ENCODE measurements at places on chromosomes 3 and 15.

DNA sequence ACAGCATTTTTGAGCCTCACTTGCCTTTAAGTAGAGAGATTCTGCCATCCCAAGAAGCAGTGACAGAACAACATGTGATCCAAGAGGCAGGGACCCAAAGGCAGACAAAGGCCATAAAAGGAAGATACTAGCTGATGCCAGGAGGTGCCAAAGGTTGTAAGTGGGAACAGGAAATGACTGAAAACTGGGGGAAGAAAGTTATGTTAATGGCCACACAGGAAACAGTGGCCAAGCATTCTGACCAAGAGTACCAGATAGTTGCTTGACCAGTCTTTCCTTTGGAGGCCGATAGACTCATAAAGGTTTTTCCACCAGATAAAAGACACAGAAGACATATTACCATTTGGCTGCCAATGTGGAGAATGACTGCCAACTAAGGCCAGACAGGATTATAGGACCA lies 274.5 kb upstream of the PEX5L start:
- no peak for DNase-seq

- DNase-seq: peak; percentile 31
Observed at GRCh38 chr3:51967384-51968169, at the start of gene PCBP4. TSS of gene PCBP4 (minus strand) at chr3:51967454. CDS start at chr3:51961240, 6,214 bp downstream.

GRCh38 chr3:58492494-58492905 lies 604 bp downstream of the KCTD6 start:
- peak; percentile 48 for DNase-seq

DNA sequence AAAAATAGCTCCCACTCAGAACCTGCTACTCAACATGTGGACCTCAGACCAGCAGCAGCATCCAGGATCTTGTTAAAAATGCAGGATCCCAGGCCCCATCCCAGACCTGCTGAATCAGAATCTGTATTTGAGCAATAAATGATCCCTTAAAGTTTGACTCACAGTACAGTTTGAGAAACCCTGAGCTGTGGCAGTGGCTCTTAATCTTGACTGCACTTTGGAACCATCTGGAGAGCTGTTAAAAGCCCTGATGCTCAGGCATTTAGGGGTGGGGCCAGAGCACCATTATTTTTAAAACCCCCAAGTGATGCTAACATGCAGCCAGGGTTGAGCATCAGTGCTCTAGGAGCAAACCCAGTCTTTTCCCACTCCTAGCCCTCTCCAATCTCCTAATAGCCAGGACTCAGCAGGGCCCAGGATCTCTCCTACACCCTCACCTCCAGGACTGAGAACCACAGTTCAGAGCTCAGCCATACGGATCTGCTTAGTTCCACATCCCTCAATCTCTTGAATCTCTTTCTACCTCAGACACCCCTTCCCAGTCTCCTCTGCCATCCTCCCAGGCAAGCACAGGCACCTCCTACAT lies 10.2 kb downstream of the RFTN1 start:
- DNase-seq: no peak

DNA sequence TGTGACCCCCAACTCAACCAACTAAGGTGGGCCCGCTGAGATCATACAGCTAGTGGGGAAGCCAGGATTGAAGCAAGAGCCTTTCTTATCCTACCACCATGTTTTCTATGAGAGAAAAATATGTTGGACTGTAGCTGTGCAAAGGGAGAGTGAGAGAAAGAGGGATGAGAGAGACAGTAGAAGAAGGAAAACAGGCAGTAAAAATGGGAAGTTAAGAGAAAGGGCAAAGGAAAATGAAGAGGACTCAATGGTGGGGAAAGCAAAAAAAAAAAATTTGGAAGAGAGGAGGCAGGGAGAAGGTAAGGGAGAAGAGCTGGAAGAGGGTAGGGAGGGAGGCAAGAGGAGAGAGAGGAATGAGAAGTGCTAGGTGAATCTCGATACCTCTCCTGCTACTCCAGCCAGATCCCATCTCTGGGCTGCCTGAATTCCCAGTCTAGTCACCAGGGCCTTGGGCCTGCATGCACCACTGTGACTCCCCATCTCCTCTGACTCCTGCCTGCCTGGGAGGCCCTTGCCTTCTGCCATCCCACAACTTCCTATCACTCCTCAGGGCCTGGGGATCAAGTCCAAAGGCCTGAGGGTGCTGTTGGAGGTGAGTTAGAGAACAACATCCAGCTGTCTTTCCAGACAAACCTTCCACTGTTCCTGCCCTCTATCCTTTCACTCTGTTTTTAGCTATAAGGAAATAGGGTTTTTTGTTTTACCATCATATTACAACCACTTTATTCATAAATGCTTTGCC lies 15.7 kb downstream of the FAM81A start:
- DNase-seq: no peak

DNA sequence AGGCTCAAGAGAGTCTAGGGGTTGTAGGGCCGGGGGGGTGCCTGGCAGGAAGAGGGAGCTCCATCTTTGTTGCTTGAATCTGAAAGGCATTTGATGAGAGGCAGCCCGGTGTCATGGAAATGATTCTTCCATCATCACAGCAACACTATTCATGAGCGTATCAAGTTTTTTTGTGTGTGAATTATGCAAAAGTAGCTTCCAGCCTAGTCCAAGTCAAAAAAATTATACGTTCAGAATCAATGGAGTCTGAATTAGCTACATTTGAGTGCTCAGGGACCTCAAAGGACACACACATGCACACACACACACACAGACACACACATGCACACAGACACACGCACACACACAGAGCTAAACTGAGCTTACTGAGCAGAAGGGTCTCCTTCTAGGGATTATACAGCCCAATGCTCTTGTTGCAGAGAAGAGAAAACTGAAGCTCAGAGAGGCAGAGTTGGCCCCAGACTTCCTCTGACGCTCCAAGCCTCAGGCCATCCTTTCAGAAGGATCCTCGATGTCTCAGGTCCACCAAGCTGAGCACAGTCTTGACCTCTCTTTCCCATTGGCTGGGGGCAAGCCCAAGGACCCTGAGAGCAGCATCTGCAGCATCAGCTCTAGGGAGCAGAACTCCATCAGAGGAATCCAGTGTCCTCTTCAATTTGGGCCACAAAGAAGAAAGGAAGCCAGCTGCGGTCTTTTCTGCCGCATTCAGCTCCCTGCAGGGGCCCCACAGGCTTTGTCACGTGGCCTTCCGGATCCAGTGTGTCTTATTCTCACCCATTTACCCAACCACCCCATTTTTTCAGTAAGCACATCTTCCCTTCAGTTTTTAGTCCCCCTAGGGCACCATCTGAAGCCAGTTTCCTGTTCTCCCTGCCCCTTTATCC lies 228.0 kb downstream of the UACA start:
- DNase-seq: peak; percentile 61

DNA sequence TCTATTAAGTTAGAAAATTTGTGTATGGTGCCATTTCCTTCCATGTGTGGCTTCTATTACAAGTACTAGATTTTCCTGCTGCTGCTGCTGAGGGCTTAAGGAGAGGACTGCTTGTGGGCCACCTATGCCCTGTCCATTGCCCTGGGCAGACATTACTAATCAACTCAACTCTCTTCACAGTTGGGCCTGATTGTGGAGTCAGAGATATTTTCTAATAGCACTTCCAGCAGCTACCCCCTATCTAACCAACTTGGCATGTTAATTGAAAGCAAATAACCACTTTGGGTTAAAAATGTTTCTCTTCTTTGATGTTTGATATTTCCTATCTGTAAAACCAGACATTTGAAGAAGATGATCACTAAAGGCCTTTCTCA lies 242.0 kb downstream of the EDEM1 start:
- no peak for DNase-seq

DNA sequence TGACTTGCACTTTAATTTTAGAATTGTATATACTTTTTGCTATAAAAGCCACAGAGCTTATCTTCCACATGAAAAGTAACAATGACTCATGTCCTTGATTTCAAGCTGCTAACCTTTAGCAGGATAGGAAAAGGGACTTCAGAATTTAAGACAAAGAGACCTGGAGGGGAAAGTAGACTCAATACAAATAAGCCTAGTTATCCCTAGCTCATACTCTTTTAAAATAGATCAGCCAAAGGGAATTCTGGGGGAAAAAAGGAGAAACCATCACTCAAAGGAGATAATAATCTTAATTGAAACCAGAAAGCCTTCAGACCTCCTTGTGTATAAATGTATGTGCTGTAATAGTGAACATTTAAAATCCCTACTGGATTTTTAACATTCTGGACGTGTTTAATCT lies 930.3 kb downstream of the NTRK3 start:
- no peak for DNase-seq

- peak; percentile 39 for DNase-seq
Observed at GRCh38 chr3:30112902-30113484, 493.4 kb upstream of the TGFBR2 start.

GRCh38 chr3:25212736-25213135 lies 215.3 kb upstream of the RARB start:
- no peak for DNase-seq

GRCh38 chr15:49148298-49148697 lies 7.1 kb downstream of the COPS2 start:
- DNase-seq: no peak

- DNase-seq: no peak
Observed at GRCh38 chr15:55546718-55547117, 38.7 kb upstream of the DNAAF4 start.

DNA sequence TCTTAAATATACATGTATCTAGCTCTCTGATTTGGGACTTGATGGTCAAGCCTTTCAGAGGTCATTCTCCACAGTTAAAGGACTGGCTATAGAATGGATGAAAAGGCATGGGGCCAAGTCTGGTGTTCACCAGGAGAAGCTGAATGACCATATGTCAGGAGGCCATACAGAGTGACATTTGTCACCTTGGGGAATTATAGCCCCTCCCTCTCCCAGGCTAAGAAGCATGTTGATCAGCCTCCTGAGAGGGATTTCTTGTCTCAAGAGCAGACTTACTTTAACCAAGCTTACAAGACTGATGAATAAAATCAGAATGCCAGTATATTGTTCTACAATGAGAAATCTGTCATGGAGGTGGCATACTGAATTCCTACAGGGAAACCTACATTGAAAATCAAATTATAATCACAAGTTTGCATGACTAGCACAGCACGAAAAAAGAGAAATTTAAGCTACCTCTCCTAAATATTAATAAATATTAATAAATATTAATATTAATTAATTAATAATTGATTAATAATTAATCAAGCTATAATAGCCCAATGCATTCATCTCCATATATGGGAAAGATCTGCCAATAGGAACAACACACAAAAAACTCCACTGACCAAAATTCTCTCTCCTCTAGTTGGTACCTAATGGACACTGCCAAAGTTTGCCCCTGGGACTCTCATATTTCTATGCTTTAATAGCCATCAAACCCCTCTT lies 47.3 kb downstream of the ATP8B4 start:
- DNase-seq: no peak

GRCh38 chr3:127929818-127930413 lies 14.9 kb downstream of the KBTBD12 start:
- DNase-seq: no peak

- DNase-seq: no peak
Observed at GRCh38 chr15:96340598-96341512, 10.4 kb downstream of the NR2F2 start.

DNA sequence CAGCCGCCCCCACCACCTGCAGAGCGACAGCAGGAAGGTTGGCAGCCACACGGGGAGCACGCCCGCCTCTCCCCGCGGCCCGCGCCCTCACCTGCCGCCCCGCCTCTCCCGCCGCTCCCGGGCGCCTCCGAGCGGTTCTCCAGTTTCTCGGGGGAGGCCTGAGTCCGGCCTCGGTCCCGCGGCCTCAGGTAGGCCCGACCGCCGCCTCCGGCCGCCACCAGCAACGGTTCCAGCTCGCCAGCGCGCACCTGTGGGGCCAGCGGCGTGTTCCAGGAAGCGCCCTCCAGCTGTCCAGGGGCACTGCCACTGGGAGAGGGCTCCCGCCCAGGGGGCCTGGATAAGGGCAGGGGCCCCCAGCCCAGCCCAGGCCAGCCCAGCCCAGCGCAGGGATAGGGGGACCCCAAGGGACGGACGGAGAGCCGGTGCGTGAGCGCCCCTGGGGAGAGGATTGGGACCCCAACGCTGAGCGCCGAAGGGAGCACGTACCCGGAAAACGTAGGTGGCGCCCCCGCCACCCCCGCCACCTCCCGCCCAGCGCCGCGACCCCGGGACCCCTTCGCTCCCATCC lies 2.2 kb downstream of the LTK start:
- DNase-seq: no peak
